Stimulated activated naive CD8-positive, alpha-beta T cell treated with anti-CD3 and anti-CD28 coated beads, Interleukin-15, amount 100 ng/mL, for 72 hours (primary cell): ENCODE measurements at places on chromosomes 11 and 22.

DNA sequence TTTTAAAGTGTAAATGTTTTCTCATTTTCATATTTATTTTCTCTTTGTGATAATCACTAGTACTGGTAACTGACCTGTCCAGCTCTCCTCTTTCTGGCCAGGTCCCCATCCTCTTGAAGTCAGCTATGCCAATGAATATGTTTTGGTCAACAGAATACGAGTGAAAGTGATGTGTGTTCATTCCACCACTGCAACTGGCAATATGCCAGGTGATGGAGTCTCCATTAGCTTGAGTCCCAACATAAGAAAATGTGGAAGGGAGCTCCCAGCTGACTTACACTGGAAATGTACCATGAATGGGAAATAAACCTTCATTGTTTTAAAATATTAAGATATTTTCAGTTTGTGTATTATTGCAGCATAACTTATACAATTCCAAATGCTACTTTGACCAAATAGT is 75.8 kb downstream of the CCDC34 start:
- DNase-seq: no peak

GRCh38 chr11:72001834-72002591 is 3.3 kb downstream of the IL18BP start:
- no peak for DNase-seq

- no peak for DNase-seq
Measured at GRCh38 chr11:86464509-86465221, 90.0 kb downstream of the CCDC81 start.

DNA sequence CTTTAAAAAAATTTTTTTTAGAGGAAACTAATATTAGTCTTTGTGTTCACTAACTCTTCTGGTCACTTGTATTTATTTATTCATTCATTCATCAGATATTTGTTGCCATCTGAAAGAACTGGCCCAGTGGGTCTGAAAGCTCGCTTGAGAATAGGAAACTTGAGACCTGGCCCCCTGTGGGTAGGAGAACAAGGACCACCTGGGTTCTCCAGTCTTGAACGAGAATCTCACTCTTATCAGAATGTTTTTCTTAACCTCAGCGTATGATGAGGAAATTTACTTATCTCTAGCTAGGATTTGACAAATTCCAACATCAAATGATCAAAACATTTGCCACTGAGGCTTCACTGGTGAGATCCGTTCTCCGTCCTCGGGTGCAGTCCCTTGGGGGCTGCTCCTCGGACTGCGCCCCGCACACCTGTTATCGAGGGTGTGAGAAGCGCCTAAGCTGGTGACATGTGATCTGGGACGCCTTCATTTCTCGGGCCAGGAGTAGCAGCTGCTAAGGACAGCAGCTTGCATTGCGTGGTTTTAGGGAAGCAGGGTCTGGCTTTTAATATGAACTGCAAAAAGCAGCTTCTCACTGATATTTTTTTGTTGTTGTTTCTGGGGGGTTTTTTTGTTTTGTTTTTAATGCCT is 6.3 kb downstream of the C22orf31 start:
- no peak for DNase-seq
